ENCODE measurements at places on chromosomes 12 and 14.

GRCh38 chr12:103840462-103840875, 565 bp downstream of the NT5DC3 start:
- H3K4me3 ChIP-seq = peak overlapping the region; percentile 83
- H3K4me1 ChIP-seq = peaks cover 3% of the 10 kb centered on the region
- no peaks in the 10 kb centered on the region for H3K36me3 ChIP-seq
- DNase-seq = no peak

DNA sequence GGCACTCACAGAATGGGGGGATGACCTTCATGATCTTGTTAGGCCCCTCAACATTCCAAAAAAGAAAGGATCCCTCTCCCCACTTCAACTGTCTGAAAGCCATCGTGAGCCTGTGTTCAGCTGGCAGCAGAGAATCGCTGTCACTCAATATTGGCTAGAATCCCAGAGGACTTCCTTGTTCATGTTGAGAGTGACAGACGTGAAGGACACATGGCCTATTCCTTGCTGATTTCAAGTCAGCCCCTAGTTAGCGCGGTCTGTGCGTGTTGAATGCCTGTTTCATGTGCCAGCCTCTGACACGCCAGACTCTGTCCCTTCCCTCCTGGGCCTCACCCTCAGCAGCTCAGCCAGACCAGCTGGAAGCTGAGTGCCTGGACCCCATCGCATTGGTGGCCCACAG, 43.1 kb downstream of the DNAH10 start:
- no peak for DNase-seq
- no peak overlapping the region for H3K27ac ChIP-seq
- no peaks in the 10 kb centered on the region for H3K36me3 ChIP-seq
- no peaks in the 10 kb centered on the region for H3K4me1 ChIP-seq

DNA sequence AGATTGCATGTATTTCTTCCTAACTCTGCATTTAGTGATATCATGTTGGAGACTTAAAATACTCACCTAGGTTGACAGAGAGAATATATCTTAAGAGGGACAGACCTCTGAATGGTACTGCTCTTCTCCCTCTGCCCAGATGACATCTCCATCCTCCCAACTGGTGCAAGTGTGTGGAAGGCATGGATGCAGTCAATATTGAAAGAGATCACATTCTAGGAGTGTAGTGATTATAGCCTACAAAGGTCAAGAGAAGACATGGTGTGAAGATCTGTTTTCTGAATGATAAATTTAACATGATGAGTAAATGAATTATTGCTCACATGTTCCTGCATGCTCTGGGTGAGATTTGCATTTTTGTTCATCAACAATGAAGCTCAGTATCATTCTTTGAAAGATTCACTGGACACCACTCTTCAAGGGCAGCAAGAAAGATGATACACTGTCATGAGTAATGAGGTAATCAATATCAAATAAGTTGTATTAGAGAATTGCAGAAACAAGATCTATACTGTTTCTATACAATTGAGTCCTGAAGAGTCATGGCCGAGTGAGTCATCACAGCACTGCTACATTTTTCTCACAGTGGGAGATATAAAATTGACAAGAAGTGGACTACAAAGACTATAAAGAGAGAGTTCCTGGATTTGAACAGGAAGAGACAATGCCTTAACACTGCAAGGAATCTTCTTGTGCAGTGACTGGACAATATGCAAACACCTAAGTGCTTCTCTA, 183.3 kb upstream of the KRR1 start:
- no peak for DNase-seq
- H3K27ac ChIP-seq = no peak overlapping the region
- no peak overlapping the region for H3K4me3 ChIP-seq
- no peaks in the 10 kb centered on the region for H3K36me3 ChIP-seq

DNA sequence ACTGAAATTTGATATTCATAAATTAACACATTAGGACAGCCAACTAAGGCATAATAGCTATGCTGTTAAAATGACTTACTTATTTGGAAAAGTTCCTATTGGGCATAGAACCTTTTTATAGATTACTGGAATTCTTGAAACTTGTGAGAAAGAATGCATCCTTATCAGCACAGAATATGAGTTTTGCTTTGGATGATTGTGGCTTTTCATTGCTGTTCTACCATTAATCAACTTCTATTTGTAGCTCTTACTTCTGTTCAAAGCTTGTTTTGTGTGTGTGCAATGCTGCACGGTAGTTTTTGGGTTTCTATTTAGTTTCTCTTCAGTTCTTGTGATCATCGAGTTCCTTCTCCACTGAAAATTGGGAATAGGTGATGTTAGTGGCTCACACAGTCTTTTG, 152.4 kb upstream of the PELI2 start:
- H3K36me3 ChIP-seq = no peaks in the 10 kb centered on the region
- H3K27me3 ChIP-seq = peaks cover 10% of the 10 kb centered on the region
- no peak for DNase-seq
- H3K4me3 ChIP-seq = no peak overlapping the region
- H3K4me1 ChIP-seq = no peaks in the 10 kb centered on the region

GRCh38 chr14:105299654-105300541, 903 bp downstream of the BRF1 start:
- H3K4me3 ChIP-seq = peak overlapping the region; percentile 92
- peaks cover 3% of the 10 kb centered on the region for H3K36me3 ChIP-seq
- peaks cover 16% of the 10 kb centered on the region for H3K4me1 ChIP-seq

DNA sequence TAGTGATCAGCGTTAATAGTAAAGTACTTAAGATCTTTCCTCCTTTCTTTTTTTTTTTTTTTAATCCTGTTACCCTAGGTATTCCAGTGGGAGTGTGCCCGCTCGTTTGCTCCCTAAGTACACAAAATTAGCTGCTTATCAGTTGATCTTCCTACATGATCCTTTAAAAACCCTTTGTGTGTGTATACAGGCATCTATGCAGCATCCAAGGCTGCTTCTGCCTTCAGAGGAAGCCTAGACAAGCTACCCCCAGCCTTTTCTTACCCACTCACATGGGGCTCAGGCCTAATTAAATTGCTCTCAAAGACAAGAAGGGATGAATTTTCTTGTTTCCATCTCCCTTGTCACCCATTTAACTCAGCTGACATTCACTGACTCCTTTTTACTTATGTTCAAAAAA, 343.4 kb upstream of the LMO3 start:
- H3K36me3 ChIP-seq = no peaks in the 10 kb centered on the region
- H3K4me3 ChIP-seq = no peak overlapping the region
- H3K27me3 ChIP-seq = no peaks in the 10 kb centered on the region
- H3K27ac ChIP-seq = no peak overlapping the region

DNA sequence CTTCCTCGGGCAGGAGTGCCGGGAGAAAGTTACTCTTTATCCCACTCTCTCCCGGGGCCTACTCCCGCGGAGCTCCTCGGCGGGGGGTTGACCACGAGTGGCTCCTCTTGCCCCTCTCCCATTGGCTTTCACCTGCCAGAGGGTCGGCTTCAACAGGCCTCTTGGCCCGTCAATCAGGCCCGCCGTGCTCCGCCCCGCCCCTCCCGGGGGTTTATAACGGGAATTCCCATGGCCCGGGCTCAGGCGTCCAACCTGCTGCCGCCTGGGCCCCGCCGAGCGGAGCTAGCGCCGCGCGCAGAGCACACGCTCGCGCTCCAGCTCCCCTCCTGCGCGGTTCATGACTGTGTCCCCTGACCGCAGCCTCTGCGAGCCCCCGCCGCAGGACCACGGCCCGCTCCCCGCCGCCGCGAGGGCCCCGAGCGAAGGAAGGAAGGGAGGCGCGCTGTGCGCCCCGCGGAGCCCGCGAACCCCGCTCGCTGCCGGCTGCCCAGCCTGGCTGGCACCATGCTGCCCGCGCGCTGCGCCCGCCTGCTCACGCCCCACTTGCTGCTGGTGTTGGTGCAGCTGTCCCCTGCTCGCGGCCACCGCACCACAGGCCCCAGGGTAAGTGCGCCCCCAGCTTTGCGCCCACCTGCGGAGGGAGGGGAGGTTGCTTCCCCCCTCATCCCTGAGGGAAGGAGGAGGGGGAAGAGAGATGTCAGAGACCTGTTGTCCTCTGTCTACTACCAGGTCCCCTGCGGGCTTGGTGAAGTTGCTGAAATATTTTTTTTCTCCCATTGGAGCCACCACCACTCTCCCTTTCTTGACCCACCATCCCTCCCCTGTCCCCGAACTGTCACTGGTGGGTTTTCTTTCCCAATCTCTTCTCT, at the start of gene SMOC1:
Gene SMOC1 (plus strand): TSS at position 242 of the 869 bp plus-strand sequence. CDS start 263 bp downstream, at position 505.
- H3K36me3 ChIP-seq = no peaks in the 10 kb centered on the region
- no peak for DNase-seq
- no peak within 1 kb of the TSS for H3K4me3 ChIP-seq
- peaks cover 52% of the 10 kb centered on the region for H3K27me3 ChIP-seq

DNA sequence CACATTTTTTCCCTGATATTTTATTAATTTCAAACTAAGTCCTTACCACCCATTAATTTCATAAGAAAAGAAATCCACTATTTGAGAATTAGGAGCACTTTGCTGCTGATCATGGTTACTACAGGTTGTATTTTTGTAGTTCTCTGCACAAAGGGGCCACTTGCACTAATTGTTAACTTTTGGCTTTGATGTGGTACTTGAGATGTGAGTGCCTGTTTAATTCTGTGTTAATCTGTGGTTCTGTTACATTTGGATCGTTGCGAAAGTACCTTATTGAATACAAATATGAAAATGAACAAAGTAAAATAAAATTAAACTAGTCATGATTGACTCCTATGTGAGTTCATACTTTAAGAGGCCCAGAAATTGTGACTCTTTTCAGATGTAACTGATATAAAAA, 374.9 kb upstream of the RGS6 start:
- DNase-seq = no peak
- no peaks in the 10 kb centered on the region for H3K27me3 ChIP-seq
- no peaks in the 10 kb centered on the region for H3K36me3 ChIP-seq
- H3K4me1 ChIP-seq = peaks cover 57% of the 10 kb centered on the region

- no peak for DNase-seq
- H3K27me3 ChIP-seq = no peaks in the 10 kb centered on the region
- H3K27ac ChIP-seq = no peak overlapping the region
- H3K4me3 ChIP-seq = no peak overlapping the region
- no peaks in the 10 kb centered on the region for H3K36me3 ChIP-seq
Observed at GRCh38 chr12:60441577-60441976, 845.7 kb downstream of the SLC16A7 start.

DNA sequence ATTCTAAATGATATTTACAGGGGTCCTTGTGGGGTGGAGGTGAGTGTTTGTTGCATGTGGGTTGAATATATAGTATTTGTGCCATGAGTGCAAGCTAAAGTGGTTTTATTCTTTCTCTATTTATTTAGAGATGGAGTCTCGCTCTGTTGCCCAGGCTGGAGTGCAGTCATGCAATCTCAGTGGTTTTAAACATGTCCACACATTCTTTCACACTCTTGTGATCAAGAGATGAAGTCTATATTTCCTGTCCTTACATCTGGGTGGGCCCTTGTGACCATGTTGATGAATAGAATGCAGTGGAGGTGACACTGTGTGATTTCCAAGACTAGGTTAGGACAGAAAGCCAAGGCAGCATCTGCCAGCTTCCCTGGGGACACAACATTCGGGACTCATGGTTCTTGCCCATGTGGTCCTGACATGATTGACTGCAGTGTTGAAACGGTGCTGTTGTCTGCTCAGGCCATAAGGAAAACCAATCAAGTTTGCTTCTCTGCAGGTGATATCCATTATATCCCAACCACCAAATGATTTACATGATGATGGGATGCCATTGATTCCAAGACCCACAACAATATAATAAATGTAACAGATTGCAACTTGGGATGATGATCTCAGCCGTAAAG, 172.6 kb downstream of the SUDS3 start:
- no peak for DNase-seq
- H3K27me3 ChIP-seq = peaks cover 8% of the 10 kb centered on the region
- no peak overlapping the region for H3K27ac ChIP-seq
- H3K4me1 ChIP-seq = no peaks in the 10 kb centered on the region

DNA sequence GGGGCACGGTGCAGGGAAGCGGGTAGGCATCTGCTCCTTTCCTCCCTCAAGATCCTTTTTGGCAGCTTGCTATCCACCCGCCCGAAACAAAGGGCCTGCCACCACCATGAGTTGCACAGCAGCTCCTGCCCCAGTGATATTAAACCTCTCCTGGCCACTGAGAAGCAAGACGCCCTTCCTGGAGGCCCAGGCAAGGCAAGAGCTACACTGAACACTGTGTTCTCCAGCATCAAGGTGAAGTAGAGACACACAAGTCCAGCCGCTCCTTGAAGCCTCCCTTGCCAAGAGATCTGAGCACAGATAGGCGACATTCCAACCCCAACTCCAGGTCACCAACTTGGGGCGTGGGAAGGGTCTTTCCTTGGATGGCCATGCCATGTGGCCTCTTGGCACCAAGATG, 70.9 kb downstream of the ACTN1 start:
- H3K36me3 ChIP-seq = peaks cover 94% of the 10 kb centered on the region
- no peak for DNase-seq
- H3K4me1 ChIP-seq = peaks cover 54% of the 10 kb centered on the region
- H3K27me3 ChIP-seq = no peaks in the 10 kb centered on the region

- H3K4me1 ChIP-seq = peaks cover 34% of the 10 kb centered on the region
- peak within 1 kb of the TSS; percentile 98 for H3K27ac ChIP-seq
- peak within 1 kb of the TSS; percentile 94 for H3K4me3 ChIP-seq
Observed at GRCh38 chr14:64387782-64388532, at the start of gene MTHFD1. TSS of gene MTHFD1 (plus strand) at chr14:64388353. CDS start at chr14:64388428, 75 bp downstream.

DNA sequence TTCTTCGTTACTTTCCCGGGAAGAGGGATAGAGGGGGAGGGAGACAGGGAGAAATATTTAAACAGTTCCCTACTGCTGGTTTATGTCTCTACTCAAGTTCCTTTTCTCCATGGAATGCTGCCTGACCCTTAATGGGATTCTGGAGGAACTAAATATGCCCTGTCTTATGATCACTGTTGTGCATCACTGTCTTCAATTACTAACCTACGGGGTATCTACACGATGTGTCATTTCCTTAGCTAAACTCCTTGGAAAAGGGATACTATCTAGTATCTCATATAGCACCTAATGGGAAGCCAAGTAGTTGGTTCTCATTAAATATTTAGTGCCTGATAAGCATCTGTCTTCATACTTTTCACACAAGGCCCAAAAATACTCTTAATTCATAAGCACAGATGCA, 37.5 kb upstream of the FBLN5 start:
- peaks cover 83% of the 10 kb centered on the region for H3K36me3 ChIP-seq
- DNase-seq = no peak
- no peaks in the 10 kb centered on the region for H3K27me3 ChIP-seq
- no peak overlapping the region for H3K27ac ChIP-seq
- no peak overlapping the region for H3K4me3 ChIP-seq

DNA sequence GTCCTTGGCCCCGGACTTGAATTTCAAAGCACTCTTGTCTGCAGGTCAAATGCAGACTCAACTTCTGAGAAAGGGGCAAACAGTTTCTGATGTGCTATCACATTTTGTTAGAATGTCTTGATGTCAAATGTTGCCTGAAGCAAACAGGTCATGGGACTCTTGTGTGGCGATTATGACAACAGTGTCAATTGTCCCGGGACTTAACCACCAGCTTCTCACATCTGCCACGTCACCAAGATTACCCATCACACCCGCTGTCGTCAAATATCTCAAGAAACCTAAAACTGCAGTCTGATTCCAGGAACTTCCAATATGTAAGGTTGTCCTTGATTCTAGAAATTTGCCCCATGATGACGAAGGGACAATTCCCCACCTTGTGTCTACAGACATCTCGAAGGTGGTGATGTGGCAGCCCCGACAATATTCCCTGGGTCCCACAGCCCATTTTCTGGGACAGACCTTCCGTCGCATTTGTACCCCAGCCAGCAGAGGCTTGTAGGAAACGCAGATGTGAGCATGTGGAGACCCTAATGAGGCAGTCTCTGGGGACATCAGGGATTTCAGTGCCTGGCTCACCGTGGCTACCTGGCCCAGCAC, 21.3 kb downstream of the LRTM2 start:
- no peak overlapping the region for H3K4me3 ChIP-seq
- H3K27me3 ChIP-seq = peaks cover 6% of the 10 kb centered on the region
- DNase-seq = no peak
- no peak overlapping the region for H3K27ac ChIP-seq
